Activated B cell treated with CpG ODN at 0.5 μM for 24 hours (primary cell): ENCODE measurements at places on chromosomes 13 and 19.

DNA sequence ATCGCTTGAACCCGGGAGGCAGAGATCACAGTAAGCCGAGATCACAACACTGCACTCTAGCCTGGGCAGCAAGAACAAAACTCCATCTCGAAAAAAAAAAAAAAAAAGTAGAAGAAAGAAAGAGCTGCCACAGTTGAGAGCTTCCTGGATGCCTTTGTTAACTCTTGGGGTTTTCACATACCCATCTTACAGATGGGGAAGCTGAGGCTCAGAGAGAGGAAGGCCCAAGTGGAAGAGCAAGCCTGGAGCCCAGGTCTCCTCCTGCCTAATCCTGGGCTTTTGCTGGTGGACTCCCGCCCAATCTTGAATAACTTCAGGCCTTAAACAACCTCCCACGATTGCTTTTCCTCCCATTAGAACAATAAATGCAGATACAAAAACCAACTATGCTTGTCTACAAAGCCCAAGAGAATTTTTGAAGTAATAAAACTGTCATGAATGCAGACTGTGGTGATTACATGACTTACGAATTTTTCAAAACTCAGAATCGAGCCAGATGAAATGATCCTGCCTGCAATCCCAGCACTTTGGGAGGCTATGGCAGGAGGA is 41.7 kb downstream of the LTBP4 start:
- no peak for DNase-seq

- no peak for DNase-seq
Measured at GRCh38 chr13:49810567-49811526, 18.4 kb upstream of the KPNA3 start.

DNA sequence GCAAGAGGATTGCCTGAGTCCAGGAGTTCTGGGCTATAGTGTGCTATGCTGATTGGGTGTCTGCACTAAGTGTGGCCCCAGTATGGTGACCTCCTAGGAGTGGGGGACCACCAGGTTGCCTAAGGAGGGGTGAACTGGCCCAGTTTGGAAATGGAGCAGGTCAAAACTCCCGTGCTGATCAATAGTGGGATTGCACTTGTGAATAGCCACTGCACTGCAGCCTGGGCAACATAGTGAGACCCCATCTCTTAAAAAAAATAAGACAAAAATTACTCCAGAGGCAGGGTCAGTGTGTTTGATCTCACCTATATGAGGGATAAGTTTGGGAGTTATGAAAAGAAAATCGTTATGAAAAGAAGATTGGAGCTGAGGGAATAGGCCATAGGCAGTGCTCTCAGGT is 21.7 kb downstream of the PAF1 start:
- DNase-seq = no peak

GRCh38 chr19:38596057-38596981 is 21.4 kb downstream of the MAP4K1 start:
- no peak for DNase-seq

- DNase-seq = no peak
Measured at GRCh38 chr19:55486043-55486970, 1.3 kb downstream of the NAT14 start.

- DNase-seq = no peak
Measured at GRCh38 chr19:5249526-5249925, 91.1 kb downstream of the PTPRS start.

GRCh38 chr13:110005563-110005962 is 219.2 kb upstream of the IRS2 start:
- no peak for DNase-seq

DNA sequence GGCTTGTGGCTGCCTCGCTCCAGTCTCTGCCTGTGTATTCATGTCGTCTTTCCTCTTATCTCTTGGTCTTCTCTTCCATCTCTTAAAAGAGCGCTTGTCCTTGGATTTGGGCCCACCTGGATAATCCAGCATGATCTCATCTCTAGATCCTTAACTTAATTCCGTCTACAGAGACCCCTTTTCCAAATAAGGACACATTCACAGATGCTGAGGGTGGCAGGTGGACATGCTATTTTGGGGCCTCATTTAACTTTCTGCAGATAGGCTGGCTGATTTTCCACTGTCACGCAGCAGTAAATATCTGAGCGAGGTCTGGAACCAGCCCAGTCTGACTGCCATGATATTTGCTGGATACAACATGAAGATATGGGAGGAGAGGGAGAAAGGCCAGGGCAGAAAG is 41.5 kb upstream of the TSHZ3 start:
- no peak for DNase-seq

- DNase-seq = no peak
Measured at GRCh38 chr19:3451451-3451866, 28.9 kb downstream of the SMIM24 start.

GRCh38 chr13:32911506-32911905 is 104.7 kb upstream of the KL start:
- DNase-seq = no peak

DNA sequence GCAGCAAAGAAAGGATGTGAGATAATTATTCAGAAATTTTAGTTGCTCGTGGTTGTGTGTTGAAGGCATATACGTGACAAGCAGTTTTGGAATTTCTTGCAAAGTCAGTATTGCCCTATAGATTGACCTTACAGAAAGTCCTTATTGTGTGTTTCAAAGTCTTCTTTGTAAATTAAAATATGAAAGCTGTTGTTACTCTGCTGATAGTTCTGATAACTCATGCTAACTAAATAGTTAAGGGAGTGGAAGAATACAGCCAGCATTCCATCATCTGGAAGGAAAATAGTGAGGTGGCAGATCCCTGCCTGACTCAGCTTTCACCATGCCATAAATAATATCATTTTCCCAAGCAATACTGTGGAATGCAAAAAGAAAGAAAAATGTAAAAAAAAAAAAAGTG is 27.2 kb downstream of the WASF3 start:
- no peak for DNase-seq

DNA sequence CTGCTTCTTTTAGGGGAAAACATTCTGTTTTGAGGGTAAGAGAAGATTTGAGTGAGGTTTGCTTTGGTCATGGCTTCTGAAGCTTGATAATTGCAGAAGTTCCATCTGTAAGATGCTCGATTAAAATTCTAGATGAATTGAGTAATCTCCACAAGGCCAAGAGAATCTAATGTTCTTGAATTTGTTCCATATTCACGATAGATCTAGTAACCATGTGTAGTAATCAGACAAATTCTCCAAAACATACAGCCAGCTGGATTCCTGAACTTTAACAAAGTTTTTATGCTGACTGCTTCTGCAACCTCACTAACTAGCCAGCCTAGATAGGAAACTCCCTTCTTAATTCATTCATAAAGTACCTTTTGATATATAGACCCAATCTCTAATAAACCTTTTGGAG is 92.7 kb downstream of the COL4A2 start:
- DNase-seq = no peak
